NCI-H2227 treated with DMSO at 0.1 percent for 48 hours (cell line): ENCODE measurements at places on chromosomes 7 and 10.

- no peak for DNase-seq
Observed at GRCh38 chr7:22572937-22573336, 72.9 kb upstream of the STEAP1B start.

- no peak for DNase-seq
Observed at GRCh38 chr10:102815790-102816549, 21.2 kb downstream of the CYP17A1 start.

DNA sequence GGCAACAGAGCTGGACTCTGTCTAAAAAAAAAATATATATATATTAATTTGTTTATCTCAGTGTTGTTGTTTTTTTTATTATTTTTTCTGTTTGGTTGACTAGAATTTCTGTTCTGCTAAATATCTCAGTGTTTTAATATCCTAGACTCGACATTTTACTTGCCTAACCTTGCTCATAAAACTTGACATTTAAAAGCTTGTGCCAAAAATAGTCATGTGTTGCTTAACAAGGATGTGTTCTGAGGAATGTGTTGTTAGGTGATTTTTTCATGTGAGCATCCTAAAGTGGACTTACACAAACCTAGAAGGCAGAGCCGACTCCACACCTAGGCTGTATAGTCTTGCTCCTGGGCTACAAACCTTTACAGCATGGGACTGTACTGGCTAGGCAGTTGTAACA lies 23.1 kb downstream of the NRBF2 start:
- DNase-seq = no peak

DNA sequence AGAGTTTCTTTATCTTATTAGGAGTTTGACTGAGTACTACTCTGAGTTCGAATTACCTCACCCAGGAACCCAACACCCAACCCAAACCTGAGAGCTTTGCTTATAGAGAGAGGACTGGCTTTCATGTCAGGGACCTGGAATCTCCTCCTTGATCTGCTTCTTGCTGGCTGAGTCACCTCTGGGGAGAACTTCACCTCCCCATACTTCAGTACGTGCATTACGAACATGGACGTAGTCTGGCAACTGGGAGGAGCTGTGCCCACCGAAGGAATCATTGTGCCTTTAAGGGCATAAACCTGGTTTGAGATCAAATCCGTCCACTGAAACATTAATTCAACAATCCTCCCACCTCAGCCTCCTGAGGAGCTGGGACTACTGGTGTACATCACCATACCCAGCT lies 12.2 kb upstream of the PSAP start:
- no peak for DNase-seq

GRCh38 chr10:122853665-122854313 lies 8.1 kb upstream of the CUZD1 start:
- no peak for DNase-seq
